ENCODE measurements at places on chromosomes 5 and 9.

DNA sequence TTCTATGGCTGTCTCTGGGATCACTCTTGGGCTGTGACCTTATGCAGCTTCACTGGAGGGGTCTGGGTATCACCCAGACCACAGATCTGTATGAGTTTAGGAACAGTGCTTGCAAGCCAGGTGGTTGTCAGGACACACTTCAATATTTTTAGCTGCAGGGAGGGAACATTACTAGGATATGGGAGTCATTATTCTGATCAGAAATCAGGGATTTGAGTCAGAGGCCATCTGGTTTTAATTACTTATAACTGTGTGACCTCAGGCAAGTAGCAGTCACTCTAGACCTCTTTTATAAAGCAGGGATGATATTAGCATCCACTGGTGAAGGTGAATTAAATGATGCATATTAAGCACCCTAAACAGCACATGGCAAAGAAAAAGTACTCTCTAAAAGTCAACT lies 60.1 kb upstream of the NMUR2 start:
- DNase-seq: no peak

DNA sequence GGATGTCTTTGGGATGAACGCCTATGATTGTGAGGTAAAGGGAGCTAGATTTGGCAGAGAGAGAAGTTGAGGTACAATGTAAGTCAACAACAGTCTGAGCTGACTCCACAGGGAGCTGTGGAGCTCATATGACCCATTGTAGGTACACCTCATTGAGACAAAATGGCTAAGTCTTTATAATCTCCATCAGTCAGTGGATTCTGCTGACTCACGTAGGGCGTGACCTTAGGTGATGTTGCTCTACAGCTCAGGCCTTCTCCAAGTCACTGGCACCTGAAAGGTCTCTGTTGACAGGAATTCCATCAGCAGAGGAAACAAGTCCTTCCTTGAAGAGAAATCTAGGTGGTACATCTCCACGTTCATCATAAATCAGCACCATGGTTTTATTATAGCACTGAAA lies 118.2 kb upstream of the PRR16 start:
- DNase-seq: no peak

DNA sequence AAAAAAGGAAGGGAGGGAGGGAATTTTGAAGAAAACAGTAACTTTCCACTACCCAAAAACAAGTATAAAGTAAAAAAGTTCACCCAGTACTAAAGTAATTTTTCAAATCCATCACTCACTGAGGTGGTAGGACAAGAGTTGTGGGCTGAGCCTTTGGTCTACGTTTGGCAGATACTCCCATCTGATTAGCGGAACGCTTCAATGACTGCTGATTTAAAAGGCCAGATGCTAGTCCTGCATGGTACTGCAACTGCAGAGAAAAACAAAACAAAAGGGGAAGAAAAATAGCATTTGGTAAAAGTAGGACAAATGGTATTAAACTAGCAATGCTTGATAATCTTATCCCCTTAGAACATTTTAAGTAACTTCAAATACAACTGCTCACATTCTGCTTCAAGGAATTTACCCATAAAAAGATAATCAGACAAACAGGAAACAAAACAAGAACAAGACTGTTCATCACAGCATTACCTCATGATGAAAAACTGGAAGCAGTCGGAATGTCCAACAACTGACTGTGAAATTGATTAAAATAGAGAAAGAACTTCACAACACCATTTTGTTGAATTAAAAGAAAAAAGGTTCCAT lies 65.4 kb downstream of the MED27 start:
- DNase-seq: no peak

- peak; percentile 59 for DNase-seq
These were observed 10.7 kb upstream of the SLC22A4 start for GRCh38 chr5:132283423-132284043.

DNA sequence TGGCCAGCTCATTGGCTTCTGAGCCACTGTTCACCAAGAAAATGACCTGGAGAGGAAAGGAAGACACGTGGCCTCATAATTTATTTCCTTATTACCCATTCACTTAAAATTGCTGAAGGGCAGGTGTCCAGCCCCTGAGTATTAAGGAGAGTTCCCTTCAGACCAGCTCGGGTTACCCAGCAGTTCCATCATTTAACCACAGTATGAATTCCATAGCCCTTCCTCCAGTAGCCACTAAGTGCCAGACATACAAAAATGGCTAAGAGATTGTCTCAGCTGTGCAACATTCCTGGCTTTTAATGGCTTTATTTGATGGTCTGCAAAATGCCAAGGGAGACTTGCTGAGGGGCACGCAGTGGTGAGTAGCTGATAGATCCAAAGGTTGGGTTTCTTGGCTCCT lies 12.5 kb downstream of the AGXT2 start:
- DNase-seq: no peak

GRCh38 chr5:180915924-180916323 lies 17.0 kb downstream of the BTNL8 start:
- no peak for DNase-seq

GRCh38 chr5:177601126-177601525 lies 1.2 kb downstream of the B4GALT7 start:
- no peak for DNase-seq
